ENCODE measurements at places on chromosomes 16 and 17.

DNA sequence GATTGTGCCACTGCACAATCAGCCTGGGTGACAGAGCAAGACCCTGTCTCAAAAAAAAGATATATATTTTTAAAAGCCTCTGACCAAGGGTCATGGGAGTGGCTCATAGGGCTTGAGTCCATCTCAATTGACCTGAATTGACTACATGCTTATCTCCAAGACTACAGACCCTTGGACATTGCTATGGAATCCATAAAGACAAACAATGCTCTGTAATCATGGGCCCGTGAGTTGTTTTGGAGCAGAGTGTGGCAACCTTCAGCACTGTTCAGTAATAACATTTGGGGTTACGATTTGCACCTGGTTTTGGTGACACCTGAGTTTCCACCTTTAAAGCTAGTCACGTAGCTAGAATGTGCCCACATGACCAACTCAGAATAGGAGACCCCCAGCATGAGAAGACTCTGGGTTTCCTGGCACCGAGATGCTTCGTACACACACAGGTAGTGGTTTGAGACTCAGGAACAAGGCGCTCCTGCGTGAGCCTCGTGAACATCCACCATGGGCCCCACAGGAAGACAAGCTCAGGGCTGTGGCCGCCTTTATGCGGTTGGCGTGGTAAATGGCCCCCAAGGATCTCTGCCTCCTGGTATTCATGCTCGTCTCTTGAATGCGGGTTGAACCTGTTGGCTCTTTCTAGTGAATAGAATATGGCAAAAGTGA is 66.6 kb upstream of the RPH3AL start:
- no peak for DNase-seq

GRCh38 chr16:83964684-83965443 is 3.2 kb upstream of the NECAB2 start:
- no peak for DNase-seq

- peak; percentile 84 for DNase-seq
These were observed 12.9 kb downstream of the SYCE1L start for GRCh38 chr16:77211880-77212740.

- no peak for DNase-seq
These were observed 304.4 kb downstream of the SEC14L1 start for GRCh38 chr17:77444984-77445759.

DNA sequence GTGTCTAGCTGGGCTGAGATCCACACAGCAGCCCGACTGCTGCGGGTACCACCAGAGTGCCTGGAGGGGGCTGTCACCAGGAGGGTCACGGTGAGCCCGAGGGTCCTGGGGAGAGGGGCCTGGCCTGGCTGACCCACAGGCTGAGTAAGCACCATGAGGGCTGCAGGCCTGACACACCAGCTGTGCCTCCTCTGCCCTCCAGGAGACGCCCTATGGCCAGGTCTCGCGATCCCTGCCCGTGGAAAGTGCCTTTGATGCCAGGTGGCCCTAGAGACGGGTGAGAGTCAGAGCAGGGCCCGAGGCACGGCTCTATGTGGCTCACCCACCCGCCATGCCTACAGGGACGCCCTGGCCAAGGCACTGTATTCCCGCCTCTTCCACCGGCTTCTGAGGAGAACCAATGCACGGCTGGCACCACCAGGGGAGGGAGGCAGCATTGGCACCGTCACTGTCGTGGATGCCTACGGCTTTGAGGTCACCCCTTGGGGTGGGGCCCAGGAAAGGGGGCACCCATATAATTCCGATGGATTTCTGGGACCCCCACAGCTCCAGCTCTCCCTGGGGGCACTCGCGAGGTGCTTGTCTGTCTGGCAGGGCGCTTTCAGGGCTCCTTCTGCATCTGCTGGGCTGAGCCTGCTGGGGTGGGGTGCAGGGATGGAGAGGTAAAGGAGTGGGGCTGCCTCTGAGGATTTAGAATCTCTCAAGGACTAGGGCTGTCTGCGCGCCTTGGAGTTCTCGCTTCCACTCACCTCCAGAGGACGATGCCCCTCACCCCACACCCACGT is 7.1 kb downstream of the MYO15B start:
- no peak for DNase-seq

- DNase-seq = peak; percentile 82
These were observed at the start of gene KIFC3 for GRCh38 chr16:57802341-57803133. Gene KIFC3 (minus strand): TSS chr16:57802491. CDS start chr16:57798243, 4,248 bp downstream.

- no peak for DNase-seq
These were observed 119.4 kb downstream of the OR1D5 start for GRCh38 chr17:2943981-2944380.

DNA sequence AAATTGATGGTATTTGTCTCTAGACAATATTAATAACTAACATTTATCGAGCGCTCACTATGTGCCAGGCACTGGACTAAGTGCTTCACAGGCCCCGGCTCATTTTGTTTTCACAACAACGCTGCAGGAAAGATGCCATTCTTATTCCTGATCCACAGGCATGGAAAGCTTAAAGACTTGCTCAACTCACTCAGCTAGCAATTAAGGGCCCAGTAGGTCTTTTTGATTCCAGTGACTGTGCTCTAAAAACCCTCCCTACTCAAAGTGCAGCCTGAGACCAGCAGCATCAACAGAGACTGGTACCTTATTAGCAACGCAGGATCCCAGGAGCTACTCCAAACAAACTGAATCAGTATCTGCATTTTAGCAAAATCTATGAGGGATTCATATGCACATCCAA is 35.3 kb downstream of the CUEDC1 start:
- no peak for DNase-seq

DNA sequence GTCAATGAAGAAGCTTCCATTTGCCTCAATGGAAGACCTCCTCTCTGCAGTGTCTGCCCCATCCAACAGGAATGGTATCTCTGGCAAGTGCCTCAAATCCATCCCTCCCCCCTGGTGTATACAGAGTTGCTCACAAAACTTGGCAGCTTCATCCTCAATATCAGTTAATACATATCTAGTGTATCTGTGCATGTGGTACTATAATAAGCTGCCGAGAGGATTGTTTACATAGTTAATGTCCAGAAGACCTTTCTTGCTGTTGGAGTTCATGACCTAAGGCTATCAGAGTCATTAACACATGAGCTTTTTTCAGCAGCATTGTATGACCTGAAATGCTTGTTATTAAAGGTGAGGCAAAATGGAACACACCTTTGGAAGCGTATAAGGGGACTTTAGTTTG is 14.0 kb upstream of the RASL10B start:
- DNase-seq = no peak

DNA sequence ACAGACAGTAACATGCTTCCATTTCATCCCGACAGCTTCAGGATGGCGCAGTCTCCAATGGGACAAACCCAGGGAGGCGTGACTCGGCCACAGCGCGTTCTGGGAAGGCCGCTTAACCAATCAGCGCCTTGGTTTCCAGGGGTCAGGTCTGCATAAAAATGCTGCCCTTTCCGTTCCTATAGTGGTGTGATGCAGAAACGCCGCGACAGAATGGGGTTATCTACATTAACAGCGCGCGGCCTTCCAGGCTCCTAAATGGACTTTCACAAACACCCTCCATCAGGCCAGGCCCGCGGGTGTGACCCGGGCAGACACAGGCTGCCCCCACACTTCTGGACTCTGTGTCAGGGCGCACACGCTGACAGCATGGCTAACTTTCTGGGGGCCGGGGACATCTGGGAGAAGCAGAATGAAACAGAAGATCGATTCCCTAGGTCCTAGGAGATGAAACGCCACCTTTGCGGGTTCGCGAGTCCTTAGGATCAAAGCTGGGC is 792 bp downstream of the TMEM231 start:
- peak; percentile 74 for DNase-seq

DNA sequence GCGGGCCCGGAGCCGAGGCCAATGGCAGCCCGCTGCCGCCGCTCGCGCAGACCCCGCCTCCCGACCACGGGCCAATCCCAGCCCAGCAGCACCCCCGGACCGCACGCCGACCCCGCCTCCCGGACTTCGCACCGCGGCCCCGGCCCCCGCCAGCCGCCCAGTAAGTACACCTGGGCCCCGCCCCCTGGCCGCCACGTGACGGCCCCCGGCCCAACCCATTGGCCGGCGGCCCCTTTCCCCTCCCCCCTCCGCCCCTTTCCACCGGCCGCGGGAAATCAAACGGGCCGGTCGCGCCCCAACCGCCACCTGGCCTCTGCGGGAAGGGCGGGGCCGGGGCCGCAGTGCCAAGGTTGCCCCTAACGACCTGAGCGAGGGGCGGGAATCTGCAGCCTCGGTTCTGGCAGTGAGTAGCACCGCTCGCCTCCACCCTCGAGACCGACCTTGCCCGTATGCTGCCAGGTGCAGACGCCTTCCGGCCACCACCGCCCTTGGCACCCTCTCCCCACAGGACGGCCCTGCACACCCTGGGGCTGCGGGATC is at the start of gene YBX2:
YBX2 (minus strand) TSS at position 26 of the 540 bp plus-strand sequence. CDS start 139 bp downstream, outside the sequence.
- peak; percentile 66 for DNase-seq

Measured in right kidney (tissue), 9 donors.